ENCODE measurements at places on chromosomes 4 and X. TPM values are rescaled to one million over a fixed set of nuclear protein-coding genes. Genes with fewer than 3 reads are reported as not detected.

Gene GUCY1A1
- 0.08 TPM for total RNA-seq

Gene SYTL5
- 0.35 TPM for total RNA-seq

Gene SMIM20
- total RNA-seq = 28.0 TPM

Gene IL2
- total RNA-seq = not detected

Gene RAB40AL
- 0.82 TPM for total RNA-seq

Gene CAMK2D
- 63.4 TPM for total RNA-seq

Gene RAB33B
- total RNA-seq = 11.7 TPM

Gene CT45A2
- total RNA-seq = not detected

Gene MAGEA8
- not detected for total RNA-seq
